ENCODE measurements at places on chromosomes 2 and 18. TPM values are rescaled to one million over a fixed set of nuclear protein-coding genes. Genes with fewer than 3 reads are reported as not detected.

The RGPD3 gene
- total RNA-seq = 0.44 TPM

The CNRIP1 gene
- not detected for total RNA-seq

The KCNJ13 gene
- not detected for total RNA-seq

The FAP gene
- total RNA-seq = not detected

The SLC25A12 gene
- total RNA-seq = 19.9 TPM

The TNP1 gene
- not detected for total RNA-seq

The CDH2 gene
- not detected for total RNA-seq

The ASB3 gene
- 38.7 TPM for total RNA-seq

The DNAH7 gene
- total RNA-seq = not detected

The GKN2 gene
- total RNA-seq = not detected

The SAG gene
- total RNA-seq = 1.7 TPM

The SRSF7 gene
- total RNA-seq = 584 TPM
